Activated T-cell treated with anti-CD3 and anti-CD28 coated beads, Interleukin-2, amount 50 U/mL, for 72 hours (primary cell): ENCODE measurements at places on chromosomes 1 and 21.

GRCh38 chr1:31376375-31377134, 3.7 kb upstream of the FABP3 start:
- no peak for DNase-seq

DNA sequence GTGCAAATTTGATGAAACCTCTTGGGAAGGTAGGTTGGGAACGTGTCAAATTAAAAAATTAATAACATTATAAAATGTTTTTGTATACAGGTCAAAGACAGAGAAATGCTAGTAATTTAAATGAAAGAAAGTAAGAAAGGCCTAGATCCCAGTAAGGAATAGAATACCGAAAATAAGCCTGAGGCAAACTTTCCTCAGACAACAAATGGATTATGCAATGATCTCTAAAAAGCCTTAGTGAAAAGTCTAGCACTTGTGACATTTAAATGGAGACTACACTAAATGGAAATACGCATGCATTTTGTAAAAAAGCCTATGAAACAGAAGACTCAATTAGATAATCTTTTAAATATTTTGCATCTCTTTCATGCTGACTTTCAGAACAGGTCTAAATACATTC, 138.5 kb upstream of the ZNHIT6 start:
- no peak for DNase-seq

DNA sequence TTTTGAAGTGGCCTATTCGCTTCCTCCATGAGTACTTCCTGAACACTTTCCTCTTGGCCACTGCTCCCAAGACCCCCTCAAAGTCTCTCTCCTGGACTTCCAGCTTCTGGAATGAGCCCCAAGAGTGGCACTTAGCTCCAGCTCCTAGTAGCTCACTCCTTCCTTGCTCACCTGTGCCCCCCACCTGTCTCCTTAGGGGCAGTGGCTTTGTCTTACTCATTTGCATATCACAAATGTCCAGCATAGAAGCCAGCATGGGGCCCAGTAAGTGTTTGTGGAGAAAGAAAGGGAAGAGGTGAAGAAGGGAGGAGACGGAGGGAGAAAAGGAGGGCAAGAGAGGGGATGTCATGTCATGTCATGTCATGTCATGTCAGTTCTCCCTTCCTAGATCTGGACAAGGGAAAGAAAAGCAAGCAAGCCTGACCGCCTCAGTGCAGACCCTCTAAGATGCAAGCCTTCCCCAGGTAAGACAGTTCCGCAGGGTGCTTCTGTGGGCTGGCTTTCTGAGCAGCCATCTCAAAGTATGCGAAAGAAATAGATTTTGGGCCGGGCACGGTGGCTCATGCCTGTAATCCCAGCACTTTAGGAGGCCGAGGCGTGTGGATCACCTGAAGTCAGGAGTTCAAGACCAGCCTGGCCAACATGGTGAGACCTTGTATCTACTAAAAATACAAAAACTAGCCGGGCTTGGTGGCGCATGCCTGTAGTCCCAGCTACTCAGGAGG, 6.9 kb upstream of the MX1 start:
- no peak for DNase-seq

DNA sequence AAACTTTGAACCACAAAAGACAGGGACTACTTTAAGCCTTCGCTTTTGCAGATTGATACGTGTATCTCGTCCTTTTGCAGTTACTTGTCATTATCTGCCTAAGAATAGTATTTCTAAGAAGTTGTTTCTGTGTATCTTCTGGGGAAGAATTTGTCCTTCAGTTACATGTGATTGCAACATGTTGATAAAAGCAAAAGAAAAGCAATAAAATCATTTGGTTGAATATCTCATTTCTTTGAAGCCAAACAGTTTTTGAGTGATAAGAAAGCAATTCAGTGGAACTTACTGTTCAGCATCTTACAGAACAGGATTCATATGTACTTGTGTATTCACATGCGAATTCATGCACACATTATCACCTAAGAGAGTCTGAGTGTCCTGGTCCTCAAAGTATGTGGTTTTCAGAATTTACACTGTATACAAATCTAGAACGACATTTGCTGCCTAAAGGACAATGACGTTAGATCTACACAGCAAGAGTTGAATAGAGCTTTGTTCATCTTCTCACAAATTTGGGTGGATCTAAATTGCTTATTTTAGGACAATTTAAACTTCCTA, 66.7 kb upstream of the MRPS6 start:
- no peak for DNase-seq

DNA sequence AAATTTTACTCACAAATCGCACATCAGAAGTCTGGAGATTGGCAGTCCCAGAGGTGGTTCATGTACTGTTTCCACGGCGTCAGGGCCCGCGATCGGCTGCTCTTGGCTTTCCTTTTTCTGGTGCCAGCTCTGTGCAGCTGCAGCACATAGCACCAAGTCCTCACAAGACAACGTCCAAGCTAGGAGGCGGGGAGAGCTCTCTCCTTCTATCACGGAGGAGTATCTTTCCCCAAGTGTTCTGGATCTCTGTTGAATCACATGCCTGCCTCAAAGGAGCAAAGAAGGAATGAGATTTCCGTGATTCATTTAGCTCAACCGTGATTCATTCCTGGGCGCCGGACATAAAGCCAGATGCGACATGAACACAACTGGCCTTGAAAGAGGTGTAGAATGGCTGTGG, 25.5 kb downstream of the MT1HL1 start:
- no peak for DNase-seq

GRCh38 chr1:211145944-211146343, 12.0 kb upstream of the KCNH1 start:
- no peak for DNase-seq

DNA sequence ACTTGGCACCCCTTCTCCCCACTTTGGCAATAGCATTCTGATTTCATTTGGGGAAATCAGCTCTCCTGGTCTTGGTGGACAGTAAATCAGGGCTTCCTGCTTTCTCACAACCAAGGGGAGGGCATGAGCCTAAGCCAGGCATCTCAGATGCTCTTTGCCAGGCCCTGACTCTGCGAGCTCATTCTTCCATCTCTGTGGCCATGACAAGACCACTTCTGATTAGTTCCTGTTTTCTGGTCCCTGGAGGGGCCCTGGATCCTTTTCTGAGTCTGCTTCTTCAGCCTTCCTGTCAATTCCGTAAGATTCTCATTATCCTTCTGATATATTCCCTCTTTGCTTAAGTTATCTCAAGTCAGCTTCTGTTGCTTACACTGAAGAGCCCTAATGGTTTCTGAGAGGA, 210.4 kb downstream of the HIVEP3 start:
- DNase-seq = no peak

DNA sequence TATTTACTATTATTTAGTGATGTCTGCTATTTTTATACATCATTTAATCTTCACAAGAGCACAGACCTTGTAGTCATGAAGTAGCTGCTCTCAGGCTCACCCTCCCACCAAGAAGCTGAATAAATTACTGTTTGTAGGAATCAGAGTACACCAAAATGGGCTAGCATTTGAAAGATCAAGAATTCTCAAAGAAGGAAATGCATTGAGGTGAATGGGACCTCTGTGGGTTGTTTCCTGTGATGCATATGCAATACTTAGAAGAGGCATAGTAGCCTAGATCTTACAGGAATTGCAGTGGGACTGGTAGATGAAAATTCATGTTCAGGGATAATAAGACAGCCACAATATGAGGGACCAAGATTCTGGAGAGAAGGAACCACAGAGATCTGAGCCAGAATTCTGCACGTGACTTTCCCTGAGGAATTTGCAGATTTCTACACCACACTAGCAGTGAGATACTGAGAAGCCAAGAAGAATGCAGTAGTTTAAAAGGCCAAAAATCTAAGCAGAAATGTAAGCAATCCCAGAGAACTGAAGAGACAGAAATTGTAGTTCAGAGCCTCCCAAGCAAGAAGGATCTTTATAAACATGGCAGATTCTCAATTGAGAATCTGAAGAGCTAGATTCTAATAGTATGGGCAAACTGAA, 307.0 kb downstream of the ST6GALNAC3 start:
- no peak for DNase-seq
